ENCODE measurements at places on chromosomes 4 and X. TPM values are rescaled to one million over a fixed set of nuclear protein-coding genes. Genes with fewer than 3 reads are reported as not detected.

The PAK3 gene
- total RNA-seq, result not detected

The GRXCR1 gene
- not detected for total RNA-seq

The CT45A3 gene
- 0.10 TPM for total RNA-seq

The PF4V1 gene
- not detected for total RNA-seq

The CTAG2 gene
- not detected for total RNA-seq

Measured in A549 treated with DMSO at 1 μM for 4 hours (cell line).